ENCODE measurements at places on chromosomes 2 and 18. TPM values are rescaled to one million over a fixed set of nuclear protein-coding genes. Genes with fewer than 3 reads are reported as not detected.

Gene TGFA
- 2.4 TPM for total RNA-seq

Gene TAF4B
- 13.2 TPM for total RNA-seq

Gene PDE1A
- total RNA-seq = not detected

Gene LRRC30
- not detected for total RNA-seq

Gene FBXO36
- 0.67 TPM for total RNA-seq

Gene IL1RN
- total RNA-seq = not detected
